Fibroblast of skin of right biceps (primary cell): ENCODE measurements at places on chromosomes 6 and 20.

DNA sequence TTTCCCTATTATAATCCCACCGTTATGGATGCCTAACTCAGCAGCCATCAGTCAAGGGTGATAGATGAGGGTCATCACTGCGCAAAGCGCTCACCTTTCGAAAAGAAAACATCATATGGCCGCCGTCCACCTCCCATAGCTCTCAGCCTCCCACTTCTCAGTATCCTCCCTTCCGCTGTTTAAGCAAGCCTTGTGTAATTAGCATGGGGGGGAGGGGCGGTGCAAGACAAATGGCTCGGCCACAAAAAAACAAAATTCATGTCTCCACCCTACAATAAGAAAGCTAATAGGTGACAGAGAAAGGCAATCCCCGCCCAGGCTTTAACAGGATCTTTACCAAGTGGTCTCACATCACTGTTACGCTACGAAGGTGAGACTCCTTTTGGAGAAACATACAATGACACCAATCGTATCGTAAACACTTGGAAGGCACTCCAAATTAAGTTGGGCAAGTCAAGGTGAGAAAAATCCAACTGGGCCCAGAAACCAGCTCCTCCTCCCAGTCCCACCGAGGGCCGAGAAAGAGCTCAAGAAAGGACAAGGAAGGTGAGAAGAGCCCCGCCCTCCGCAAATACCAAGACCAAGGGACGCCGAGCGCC, 645 bp downstream of the DDX39B start:
- DNase-seq, result peak; percentile 53

- peak; percentile 31 for DNase-seq
Measured at GRCh38 chr6:157982102-157982562, 469 bp downstream of the SYNJ2 start.

GRCh38 chr6:145643760-145644159, 91.6 kb downstream of the EPM2A start:
- peak; percentile 52 for DNase-seq

GRCh38 chr20:11895861-11896387, 21.8 kb upstream of the BTBD3 start:
- DNase-seq, result peak; percentile 8

- DNase-seq, result no peak
Measured at GRCh38 chr6:33738153-33738552, 8.6 kb downstream of the IP6K3 start.

DNA sequence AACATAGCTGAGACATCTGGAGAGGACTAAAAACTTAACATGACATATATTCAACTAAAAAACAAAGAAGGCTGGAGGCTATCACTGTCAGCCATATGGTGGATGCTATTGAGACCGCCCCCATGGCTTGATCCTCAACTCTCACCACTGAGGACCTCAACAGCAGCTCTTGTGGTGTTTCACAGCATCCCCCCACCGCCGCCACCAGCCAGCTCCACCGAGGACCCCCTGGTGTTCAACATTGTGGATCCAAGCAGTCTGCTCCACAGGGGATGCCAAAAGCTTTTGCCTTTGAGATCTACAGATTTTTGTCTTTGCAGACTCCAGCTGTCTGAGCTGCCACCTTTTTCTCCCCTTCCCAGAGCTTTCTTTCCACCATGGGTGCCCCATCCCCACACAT, 64.6 kb downstream of the NUS1 start:
- DNase-seq, result no peak
